ENCODE measurements at places on chromosomes 6 and 20.

GRCh38 chr20:23868321-23868720, 11.2 kb downstream of the CST5 start:
- no peak for DNase-seq

GRCh38 chr6:101393829-101394251, 332 bp downstream of the GRIK2 start:
- DNase-seq = no peak

GRCh38 chr6:163745536-163746400, 331.2 kb downstream of the QKI start:
- no peak for DNase-seq

- no peak for DNase-seq
Observed at GRCh38 chr6:8858854-8859331, 423.5 kb upstream of the SLC35B3 start.

DNA sequence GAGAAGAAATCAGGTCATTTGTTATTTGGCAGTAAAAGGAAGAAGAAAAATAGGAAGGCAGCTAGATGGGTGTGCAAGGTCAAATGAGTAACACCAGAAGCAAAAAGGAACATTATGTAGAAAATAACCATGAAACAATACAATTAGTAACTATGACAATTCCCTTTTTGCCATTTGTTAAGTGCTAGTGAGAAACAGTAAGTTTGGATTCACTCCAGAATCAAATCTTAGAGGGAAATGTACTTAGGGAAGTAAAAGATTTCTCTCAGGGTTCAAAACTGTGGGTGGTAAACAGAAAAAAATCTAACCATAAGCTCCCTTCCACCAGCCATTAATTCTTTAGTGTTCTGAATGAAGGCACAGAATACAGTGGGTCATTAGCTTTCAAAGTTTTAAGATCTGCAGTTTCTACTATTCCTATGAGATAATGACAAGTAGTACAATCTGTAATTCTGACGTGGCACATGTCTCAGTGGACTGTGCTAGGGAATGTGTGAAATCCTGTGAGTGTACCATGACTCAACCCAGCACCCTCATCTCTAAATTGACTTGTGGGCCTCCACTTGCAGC, 17.1 kb downstream of the REPS1 start:
- DNase-seq = no peak

DNA sequence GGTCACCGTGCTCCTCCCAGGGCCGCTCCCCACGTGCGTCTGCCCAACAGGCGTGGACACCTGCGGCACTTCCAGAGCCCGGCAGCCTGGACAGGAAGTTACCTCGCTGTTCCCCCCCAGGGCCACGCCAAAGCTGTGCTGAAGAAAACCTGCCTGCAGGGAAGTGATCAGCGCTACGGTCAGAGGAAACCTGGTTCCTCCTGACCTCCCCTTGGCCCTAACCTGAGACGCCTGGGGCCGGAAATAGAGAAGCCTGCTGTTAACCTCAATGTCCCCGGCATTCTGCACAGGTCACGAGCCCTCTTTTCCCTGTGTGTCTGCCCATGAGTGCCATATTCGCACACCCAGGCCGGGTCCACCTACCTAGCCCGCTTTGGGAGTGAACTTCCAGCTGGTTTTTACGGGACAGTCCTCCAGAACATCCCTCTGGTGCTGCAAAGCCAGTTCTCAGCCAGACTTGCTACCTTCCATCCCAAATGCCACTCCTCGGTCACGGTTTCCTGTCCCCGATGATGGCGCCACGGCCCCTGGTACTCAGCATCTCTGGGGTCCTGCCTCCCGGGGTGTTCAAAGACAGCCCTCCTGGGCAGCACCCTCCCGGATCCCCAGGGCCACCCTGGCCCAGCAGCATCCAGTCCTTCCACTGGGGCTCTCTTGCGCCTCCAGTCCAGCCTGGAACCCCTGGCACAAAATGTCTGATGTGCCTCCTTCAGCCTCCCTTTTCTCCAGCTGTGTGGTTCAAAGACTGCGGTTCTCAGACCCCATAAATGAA, 12.0 kb upstream of the IRF4 start:
- DNase-seq = no peak

- no peak for DNase-seq
Observed at GRCh38 chr20:46931699-46932098, 37.1 kb downstream of the EYA2 start.

GRCh38 chr6:111958534-111958933, 85.3 kb upstream of the FYN start:
- no peak for DNase-seq

DNA sequence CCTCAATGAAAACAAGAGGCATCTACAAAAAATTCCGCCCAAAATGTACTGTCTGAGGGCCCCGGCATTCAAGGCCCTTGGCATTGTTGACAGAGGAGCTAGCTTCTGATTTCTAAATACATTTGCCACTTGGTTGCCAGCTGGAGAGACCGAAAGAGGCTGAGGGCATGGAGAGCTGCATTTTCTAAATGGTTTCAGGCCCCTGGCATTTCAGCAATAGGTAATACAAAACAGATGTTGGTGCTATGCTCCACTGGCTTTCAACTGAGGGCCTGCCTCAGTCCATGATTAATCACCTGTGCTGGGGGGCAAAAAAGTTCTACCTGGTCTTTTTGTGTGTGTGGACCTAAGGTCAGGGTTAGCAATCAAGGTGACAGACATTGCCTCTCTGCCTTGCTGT, 79.5 kb upstream of the ISM1 start:
- DNase-seq = no peak

- no peak for DNase-seq
Observed at GRCh38 chr6:112044856-112045255, 9.0 kb upstream of the CCN6 start.

DNA sequence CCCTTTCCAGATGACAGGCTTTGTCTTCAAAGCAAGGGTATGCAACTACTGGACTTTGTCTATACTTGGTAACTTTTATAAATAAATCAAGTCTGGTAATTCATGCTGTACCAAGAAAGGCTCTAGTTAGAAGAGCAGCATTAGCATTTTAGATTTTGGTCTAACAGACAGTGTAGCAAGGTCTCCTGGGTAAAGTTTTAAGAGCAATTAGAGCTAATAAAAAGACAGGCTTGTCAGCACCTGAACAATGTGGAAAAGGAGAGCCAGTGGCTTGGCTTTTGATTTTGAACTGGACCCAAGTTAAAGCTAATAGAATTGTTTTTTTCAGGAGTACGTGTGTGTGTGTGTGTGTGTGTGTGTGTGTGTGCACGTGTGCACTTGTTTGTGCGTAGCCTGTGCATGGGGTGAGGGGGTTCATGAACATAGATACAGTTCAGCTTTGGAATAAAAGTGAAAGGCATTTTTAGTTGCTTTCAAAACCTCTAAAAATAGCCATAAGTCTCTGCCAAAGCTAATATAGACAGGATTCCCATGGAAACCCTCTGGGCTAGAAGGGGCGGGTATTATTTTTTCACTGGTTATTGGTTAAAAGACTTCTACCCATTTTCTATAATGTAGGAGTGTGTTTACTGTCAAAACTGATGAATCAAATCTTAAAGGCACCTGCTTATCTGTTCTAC, 138.4 kb downstream of the KCNQ5 start:
- DNase-seq = no peak

DNA sequence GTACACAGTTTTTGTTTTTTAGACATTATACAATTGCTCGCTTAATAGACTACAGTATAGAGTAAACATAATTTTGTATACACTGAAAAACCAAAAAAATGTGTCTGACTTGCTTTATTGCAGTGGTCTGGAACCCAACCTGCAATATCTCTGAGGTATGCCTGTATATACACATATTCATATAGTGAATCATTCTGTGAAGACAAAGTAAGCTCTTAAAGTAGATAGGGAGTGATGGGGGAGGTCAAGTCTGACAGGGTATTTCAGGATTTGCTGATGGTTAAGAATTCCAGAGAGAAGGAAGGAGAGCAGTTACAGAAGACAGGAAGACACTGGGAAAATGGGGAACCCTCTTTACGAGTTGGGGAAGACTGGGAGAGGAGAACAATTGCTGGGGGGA, 417.9 kb downstream of the CD109 start:
- no peak for DNase-seq
